ENCODE measurements at places on chromosomes 3 and 15. TPM values are rescaled to one million over a fixed set of nuclear protein-coding genes. Genes with fewer than 3 reads are reported as not detected.

- no peak for DNase-seq
Measured at GRCh38 chr3:70568626-70569025, 256.2 kb upstream of the MDFIC2 start.

Gene WWTR1
- total RNA-seq, result 57.4 TPM

Gene PLSCR2
- total RNA-seq, result not detected

Gene STAC
- 3.8 TPM for total RNA-seq

- no peak for DNase-seq
Measured at GRCh38 chr3:33299395-33300081, 22.3 kb downstream of the FBXL2 start.

Gene SLC2A2
- total RNA-seq, result not detected

Gene LMOD3
- not detected for total RNA-seq
